ENCODE measurements at places on chromosomes 16 and 17.

GRCh38 chr17:57294629-57295501, 38.5 kb downstream of the MSI2 start:
- DNase-seq: peak; percentile 11

GRCh38 chr17:29158488-29159275, 21.5 kb downstream of the MYO18A start:
- no peak for DNase-seq

- DNase-seq: no peak
These were observed 81.5 kb upstream of the TNRC6C start for GRCh38 chr17:77877036-77877435.

DNA sequence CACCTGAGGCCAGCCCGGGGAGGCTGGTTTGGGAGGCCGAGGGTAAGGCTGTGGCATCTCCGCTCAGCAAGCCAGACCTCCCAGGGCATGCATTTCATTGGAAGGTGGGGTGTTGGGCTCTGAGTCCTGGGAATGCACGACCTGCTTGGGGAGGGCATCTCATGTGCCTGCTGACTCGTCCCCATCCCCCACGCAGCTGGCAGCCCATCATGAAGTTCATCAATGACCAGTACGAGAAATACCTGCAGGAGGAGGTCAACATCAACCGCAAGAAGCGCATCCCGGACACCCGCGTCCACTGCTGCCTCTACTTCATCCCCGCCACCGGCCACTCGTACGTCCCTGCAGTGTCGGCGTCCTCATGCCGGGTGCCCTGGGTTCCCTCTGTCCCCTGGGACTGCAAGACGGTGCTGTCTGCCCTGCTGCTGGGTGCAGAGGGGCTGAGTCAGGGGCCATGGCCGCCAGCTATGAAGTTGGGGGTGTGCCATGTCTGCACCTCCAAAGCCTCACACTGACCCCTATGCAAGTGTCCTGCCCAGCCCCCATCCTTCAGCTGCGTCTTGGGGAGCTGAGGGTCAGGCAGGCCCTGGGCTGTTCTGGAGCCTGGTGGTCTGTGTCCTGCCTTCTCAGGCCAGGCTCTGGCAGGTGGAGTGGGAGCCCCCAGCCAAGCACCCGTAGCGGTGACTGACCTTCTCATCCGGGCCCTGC, 347.9 kb downstream of the SEC14L1 start:
- no peak for DNase-seq

DNA sequence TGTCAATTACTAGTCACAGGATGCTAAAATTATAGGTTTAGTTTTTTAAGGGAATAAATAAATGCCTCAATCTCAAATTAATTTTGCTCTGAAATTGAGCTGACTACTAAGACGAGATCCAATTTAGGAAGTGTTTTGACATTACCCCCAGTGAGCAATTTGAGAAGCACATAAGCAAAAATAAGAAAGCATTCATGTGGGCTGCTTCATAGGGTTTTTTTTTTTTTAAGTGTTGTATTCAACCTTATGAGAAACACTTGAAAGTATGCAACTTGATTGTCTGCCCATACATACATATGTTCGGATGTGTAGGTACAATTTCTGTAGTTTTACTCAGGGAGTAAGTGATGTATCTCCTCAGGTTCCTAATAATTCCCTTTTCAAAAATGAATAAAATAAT, 77.6 kb downstream of the PRKCA start:
- no peak for DNase-seq

Data from stimulated activated CD8-positive, alpha-beta memory T cell treated with anti-CD3 and anti-CD28 coated beads, Interleukin-4, amount 100 ng/mL, for 1 hour (primary cell).